ENCODE measurements at places on chromosomes 13 and 19.

GRCh38 chr19:6911523-6911922 lies 24.1 kb downstream of the ADGRE1 start:
- no peak for DNase-seq

DNA sequence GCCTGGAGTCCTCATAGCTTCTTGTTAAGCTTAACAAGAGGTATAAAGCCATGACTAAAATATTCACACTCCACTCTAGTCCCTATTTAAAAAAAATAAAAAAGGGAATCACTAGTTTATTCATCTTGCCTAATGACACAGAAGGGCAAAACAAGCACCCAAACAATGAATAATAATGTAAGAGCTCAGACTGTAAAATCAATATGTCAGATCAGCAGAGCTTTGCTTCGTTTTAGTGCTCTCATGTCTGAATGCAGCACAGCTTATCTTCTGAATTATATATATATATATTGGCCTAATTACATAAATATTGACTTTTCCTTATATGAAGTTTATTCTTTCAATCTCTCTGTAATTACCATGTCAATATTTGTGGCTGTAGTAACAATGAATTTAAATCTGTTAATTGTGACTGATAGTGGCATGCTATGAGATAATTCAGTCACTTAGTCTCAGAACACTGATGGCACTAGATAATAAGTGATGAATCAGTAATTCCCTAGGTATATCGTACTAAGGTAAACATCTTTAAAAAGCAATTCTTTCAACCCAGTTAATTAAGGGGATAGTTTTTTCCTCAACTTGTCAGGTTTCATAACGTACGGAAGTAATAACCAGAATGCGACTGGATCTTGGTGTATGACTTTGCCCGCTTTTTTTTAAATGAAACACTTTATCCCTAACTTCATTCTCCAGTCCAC lies 361.9 kb upstream of the GPC6 start:
- DNase-seq: no peak

DNA sequence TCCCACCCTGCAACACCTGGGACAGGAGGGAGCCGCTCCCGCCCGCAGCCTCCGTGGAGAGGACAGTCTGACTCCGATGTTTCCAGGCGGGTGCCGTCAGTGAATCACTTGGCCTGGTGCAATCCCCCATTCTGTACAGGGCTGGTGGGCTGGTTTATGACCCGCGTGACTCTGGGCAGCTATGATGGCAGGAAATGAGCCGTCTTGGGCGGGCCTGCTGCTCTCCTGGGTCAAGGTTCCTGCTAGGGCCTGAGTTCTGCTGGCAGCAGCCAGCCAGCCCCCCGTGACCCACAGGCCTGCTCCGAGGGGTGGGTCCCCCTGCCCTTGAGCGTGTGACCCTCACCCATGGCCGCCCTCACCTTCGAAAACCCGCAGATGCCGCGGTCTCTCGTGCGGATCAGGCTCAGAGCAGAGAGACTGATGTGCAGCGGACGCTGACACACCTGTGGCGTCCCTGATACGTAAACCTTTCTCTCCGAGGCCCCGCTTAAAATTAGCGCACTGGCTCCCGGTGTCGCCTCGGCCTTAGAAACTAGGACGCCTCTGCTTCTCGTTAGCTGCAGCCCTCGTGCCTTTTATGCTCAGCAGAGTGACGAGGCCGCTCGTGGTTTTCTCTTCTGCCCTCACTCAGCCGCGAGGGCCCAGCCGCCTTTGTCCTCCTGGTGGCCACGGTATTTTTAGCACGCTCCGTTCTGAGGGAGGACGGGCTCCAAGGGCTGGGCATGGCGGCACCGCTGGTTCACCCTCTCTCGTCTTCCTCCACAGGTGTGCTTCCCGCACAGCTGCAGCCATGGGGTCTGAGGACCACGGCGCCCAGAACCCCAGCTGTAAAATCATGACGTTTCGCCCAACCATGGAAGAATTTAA lies 63.4 kb downstream of the KDM4B start:
- no peak for DNase-seq

- DNase-seq: no peak
Observed at GRCh38 chr13:44732503-44733098, 156.5 kb upstream of the TSC22D1 start.

GRCh38 chr13:91017669-91018053 lies 329.8 kb upstream of the MIR17HG start:
- DNase-seq: no peak

DNA sequence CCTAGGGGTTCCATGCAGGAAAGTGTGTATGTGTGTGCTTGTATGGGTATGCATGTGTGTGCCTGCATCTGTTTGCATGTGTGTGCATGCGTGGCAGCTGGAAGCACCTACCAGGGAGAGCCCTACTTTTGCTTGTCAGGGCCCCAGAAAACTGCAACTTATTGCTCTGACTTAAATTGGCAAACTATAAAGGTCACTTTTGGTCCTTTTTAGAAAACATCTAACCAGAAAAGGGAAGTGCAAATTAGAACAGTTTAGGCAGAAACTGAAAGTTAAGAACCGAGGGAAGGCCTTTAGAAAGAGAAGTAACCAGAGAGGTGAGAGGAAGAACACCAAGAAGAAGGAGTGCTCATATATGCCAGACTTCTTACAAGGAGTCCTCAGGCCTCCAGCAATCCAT lies 32.5 kb downstream of the DLEU7 start:
- DNase-seq: no peak
